ENCODE measurements at places on chromosomes 12 and 14.

DNA sequence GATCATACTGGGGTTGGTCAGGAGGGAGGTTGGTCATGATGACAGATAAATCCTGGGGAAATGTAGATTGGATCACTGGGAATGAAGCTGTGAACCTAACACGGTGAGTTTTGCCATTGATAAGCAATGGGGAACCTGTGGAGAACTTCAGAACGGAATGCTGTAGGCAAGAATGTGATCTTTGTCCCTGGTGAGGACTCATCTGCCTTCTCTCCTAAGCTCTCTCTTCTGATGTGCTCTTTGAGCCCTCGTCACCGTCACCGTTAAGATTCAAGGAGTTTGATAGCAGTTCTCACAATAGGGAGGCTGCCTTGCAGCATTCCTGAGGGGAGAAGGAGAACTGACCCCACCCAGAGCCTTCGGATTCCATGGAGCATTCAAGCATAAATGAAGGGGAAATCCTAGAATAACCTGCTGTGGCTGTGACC is 217.6 kb downstream of the ANO6 start:
- DNase-seq = no peak

DNA sequence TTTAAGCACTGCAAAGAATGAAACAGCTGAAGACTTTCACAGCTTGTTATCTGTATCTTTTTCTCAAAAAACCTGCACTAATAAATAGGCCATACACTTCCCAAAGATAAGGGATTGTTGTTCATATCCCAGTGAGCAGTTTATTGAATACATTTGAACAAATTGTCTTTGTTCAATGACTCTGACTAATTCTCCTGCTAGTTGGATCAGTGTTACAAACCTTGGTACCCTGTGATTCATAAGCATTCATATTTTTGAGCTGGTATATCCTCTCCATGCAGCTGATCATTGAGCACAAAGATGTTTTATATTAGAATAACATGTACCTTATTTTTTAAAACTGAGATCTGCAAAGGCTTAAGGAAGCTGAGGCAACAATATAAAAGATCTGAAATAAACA is 58.9 kb upstream of the FSCB start:
- no peak for DNase-seq

- no peak for DNase-seq
These were observed 1542.6 kb downstream of the AACS start for GRCh38 chr12:126607867-126608266.

GRCh38 chr12:39413836-39414771 is 28.8 kb downstream of the KIF21A start:
- DNase-seq = no peak

DNA sequence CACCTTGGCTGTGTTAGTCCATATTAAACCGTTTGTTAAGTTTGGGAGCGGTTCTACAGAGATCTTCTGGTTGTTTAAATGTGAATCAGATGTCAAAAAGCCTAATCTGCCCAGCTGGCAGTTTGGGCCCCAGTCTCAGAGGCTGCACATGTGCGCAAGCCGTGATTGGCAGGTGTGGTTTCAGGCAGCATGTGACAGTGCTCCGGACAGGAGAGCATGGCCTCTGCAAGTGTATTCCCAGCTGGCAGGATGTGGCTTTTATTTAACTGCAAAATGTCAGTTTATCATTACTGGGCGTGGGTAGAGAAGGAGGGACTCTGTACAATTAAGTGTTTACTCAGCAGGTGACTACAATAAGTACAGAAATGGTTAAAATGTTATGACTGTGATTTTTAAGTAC is 77.5 kb downstream of the PELI2 start:
- DNase-seq = no peak

GRCh38 chr14:65357113-65357512 is 55.4 kb upstream of the FUT8 start:
- no peak for DNase-seq

DNA sequence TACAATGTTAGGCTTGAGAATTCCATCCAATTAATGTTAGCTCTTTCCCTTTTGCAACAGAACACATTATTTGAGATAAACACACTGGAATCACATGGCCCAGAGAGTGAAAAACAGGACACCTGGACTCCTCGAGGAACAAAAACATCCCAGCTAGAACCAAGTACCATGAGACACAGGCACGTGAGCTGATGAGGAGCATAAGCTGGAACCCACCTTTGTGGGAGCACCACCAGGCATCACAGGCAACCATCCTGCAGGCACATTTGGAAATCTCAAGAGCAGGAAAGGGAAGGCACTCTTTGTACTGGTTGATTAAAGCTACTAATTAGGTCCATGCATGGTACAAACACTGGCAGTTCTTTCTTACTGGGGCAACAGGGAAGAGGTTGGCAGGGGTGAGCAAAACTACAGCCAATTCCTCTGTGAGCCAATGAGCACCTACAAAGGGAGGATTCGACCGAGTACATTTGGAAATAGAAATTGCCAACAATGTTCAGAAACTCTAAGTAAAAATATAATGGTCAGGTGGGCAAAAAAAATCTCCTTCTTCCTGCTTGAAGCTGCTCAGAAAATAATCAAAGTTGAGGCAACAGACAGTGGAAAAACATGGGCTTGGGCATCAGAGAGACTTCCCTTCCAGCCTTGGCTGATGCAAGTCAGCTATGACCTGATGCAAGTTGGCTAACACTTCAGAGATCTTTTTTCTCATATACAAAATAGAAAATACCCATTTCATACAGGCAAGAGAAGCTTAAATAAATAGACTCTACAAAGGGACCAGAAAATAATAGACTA is 216.7 kb downstream of the NUAK1 start:
- DNase-seq = no peak

DNA sequence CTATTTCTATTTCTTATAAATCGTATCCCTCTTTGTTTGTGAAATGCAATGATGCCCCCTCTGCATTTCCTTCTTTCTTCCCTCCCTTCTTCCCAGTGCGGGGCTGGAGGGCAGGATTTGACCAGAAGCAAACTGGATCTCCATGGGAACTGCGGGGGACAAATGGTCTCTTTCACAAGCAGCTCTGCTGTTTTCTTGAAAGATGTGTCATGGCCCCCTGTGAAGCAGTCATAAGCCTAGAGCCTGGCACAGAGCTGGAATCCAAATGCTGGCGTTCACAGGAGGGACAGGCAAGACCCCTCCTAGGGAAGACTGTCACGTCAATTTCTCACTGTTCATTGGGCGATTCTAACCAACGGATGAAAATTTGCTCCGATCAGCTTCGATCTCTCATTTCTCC is 203.5 kb upstream of the NOS1 start:
- DNase-seq = no peak

- no peak for DNase-seq
These were observed 257.8 kb upstream of the BTG1 start for GRCh38 chr12:92403210-92404175.

DNA sequence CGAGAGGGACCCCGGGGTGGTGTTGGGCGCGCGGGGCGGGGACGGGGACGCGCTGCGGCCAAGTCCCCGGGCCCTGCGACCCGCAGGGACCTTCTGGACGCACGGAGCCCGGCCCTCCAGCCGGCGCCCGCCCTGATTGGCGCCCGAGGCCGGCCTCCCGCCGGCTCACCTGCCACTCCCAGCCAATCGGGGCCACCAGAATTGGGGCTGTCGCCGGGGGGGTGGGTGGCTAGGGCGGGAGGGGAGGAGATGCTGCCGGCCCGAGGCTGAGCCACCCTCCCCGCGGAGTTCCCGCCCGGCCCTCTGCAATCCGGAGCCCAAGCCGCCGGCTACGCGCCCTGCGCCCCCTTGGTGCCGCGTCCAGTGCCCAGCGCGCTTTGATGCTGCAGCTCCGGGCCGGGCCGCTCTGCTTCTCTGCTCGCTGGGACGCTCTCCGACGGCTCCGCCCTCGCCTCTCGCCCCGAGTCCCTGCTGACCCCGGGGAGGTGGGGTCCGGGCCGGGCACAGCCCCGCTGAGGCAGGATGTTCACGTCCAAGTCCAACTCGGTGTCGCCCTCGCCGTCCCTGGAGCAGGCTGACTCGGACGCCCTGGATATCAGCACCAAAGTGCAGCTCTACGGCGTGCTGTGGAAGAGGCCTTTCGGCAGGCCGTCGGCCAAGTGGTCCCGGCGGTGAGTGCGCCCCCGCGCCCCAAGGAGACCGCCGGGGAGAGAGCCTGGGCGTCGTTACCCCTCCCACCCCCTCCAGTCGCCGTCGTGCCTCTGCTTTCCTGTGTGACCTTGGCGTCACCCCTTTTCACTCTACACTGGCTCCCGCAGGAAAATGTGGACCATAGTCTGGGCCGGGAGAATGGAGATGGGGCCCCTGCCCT is at the start of gene PLEKHD1:
Gene PLEKHD1 (plus strand): TSS at position 285 of the 871 bp plus-strand sequence. CDS start 238 bp downstream, at position 523.
- no peak for DNase-seq

DNA sequence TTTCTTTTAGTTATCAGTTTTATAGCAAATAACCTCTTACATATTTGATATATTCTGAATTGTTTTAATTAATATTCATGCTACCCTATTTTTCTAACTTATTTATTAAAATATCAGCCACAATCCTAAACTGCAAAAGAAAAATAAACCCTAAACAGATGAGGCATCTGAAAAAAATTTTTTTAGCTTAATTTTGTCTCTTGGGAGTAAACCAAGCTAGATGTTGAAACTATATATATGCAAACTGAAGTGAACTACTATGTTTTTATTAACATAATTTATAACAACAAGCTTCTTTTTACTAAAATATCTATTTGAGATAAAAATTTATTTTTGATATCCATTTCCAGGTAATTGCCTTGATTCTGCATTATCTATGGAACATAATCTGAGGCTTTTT is 87.6 kb downstream of the PTPRQ start:
- no peak for DNase-seq

DNA sequence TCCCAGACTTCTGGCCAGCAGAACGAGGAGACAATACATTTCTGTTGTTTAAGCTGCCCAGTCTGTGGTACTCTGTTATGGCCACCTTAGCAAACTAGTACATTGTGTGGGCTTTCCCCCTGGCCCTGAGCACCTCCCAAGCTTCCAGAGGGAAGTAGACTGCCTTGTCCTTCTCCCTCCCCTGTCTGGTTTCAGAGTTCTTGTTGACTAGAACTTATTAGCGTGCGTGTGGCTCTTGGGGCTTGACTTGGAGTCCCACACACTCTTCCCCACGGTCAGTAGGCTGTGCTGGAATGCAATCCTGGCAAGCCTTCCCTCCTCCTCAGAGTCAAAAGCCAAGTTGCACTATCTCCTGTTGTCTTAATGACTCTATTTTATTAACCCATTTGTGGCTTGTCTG is 27.7 kb downstream of the FBLN5 start:
- no peak for DNase-seq

DNA sequence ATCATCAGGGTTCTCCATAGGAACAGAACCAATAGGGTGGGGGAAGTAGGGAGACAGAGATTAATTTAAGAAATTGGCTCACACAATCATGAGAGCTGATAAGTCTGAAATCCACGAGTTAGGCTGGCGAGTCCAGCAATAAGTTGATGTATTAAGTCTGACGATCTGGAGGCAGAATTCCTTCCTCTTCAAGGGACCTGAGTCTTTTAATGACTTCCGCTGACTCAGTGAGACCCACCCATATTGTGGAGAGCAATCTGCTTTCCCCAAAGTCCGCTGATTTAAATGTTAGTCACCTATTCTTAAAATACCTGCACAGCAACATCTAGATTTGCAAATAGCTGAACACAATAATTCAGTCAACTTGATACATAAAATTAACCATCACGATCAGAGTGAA is 97.8 kb downstream of the SPTSSA start:
- DNase-seq = no peak

- DNase-seq = peak; percentile 100
These were observed at the start of gene EMP1 for GRCh38 chr12:13196130-13196921. TSS of gene EMP1 (plus strand) at chr12:13196726. CDS start at chr12:13211511, 14,785 bp downstream.

DNA sequence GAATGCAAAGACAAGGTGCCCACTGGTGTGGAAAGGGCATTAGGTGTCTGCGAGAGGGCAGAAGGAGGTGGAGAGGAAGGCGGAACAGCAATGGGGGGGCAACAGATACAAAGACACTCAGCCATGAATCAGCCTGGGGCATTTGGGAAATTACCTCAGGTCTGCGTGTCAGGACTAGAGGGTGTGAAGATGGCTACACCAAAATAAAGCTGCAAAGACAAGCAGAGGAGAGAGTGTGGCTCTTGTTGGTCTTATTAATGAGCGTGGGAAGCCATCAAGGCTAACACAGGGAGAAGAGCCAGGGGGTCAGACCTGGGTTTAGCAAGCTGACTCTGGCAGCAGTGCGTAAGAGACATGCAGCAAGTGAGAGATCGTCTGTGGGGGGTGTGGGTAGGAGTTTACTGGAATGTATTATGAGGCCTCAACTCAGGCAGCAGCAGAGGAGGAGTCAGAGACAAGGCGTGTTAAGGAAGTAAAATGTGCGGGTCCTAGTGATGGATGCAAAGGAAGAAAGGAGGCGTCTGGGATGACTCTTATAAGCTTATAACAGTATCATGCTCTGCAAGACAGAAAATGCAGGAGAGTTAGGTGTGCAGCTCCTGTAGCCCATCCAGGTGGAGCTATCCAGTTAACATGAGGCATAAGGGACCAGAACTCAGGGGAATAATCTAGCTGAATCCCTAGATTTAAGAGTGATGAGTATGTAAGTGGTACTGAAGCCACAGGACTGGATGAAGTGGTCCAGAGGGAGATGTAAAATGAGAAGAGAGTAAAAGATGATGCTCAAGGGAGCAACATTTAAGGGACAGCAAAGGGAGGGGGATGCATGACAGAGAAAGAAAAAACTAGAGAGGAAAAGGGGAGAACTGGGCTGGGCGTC is 50.4 kb downstream of the KCNK10 start:
- no peak for DNase-seq

DNA sequence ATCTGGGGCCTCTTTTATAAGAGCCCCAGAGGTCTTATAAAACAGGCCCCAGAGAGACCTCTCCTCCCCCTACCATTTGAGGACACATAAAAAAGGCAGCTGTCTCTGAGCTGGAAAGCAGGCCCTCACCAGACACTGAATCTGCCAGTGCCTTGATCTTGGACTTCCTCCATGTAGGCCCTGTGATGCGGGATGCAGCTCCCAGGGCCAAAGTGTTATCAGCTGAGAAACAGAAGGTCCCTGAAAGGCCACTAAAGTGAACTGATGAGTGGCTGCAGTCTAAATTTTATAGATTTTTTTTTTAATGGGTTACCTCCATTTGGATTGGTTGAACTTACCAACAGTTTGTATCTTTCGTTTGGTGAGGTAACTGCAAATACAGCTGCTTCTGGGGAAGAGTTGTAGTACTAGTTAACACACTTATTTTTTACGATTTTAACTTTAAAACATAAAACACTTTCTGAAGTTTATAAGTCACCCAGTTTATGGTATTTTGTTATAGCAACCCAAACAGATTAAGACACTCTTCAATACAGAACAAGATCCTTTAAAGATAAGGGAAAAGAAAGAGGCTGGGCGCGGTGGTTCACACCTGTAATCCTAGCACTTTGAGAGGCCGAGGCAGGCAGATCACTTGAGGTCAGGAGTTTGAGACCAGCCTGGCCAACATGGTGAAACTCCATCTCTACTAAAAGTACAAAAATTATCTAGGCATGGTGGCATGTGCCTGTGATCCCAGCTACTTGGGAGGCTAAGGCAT is 5.6 kb upstream of the GUCY2C start:
- DNase-seq = no peak

GRCh38 chr14:54775486-54776140 is 127.0 kb downstream of the GCH1 start:
- no peak for DNase-seq

DNA sequence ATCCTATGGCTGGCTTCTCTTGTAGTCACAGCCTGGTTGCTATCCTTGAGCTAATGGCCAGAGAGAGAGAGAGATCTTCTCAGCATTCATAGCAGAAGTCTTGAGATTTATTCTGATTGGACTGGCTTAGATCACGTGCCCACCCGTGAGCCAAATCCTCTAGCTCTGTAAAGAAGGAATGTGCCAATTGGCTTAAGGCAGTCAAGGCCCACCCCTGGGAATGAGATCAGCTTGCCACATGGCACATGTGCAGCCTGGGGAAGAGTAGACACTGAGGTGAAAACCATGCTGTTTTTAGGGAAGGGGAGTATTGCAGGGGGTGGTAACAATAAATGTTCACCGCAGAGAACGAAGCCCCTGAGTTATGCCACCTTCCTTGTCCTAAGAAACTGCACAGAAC is 36.3 kb downstream of the PLEKHG7 start:
- DNase-seq = no peak
